ENCODE measurements at places on chromosomes 7 and 10.

GRCh38 chr10:102624094-102624493, 20.2 kb upstream of the TRIM8 start:
- DNase-seq = no peak

GRCh38 chr10:33286157-33286934, 48.1 kb downstream of the NRP1 start:
- no peak for DNase-seq

DNA sequence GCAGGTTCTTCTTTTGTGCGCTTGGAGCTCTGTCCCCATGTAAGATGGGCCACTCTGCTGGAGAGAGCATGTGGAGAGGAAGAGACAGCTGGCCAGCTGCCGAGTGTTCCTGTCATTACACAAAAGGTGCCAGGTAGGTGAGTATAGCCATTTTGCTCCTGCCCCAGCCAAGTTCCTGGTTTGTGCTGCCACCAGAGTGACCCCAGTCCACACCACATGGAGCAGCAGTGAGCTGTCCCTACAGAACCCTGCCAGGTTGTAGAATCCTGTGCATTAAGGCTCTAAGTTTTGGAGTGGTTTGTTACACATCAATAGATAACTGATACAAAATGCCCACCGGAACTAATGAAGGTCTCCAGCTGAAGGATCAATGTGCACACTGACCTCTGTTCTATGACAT, 84.6 kb upstream of the GHITM start:
- no peak for DNase-seq

DNA sequence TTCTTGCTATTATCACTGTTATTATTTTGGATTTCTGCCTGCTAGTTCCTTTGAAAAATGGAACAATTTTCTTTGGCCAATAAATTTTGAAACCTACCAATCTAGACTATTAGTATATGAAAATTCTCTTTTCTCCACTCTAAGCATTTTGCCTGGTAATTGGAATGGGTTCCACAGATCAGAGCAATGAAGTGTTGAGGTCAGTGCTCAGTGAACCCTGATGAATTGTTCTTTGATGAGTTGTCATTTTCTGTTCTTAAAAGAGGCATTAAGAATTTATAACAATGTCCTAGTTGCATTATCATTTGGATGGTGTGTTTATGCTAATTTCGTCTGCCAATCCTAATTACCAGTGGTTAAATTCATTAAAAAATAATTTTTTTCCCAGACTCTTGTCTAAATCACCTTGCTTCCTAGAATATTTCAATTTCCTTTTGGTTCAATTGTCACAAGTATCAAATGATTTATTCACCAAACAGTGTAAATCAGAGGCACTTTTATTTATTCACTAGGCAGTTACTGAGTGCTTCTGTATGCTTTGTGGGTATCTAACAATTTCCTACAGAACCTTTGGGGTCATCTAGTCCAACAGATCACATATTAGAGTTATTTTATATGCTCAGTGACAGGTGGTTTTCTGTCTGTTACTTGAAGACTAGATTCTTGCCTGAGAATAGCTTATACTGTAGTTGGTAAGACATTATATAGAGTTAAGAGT, 239.0 kb downstream of the DNAJB9 start:
- no peak for DNase-seq

DNA sequence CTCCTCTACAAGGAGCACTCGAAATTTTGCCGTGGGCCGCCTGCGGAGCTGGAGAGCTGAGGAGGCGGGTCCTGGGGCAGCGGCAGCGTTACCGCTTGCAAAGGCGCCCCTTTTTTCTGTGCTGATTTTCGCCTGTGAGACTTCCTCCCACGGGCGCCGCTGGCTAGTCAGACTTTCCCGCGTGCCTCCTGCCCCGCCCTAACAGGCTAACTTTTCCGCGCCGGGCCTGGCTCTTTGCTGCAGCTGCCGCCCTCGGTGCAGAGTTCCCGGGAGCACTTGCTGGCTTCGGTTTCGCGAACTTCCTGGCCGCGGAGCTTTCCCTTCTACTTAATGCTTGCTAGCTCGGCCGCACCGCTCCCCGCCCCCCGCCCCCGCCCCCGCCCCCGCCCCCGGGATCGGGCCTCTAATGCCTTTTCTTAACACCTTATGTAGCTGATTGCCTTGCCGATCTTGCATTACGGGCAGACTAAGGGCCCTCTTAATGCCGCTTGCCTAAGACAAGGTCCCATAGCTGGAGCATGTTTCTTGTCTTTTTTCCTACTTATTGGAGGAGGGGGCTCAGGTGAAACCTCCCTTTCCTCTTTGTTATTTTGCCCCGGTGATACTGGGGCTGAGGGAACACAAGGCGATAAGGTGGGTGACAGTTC, 37.9 kb upstream of the RASGEF1A start:
- peak; percentile 80 for DNase-seq

GRCh38 chr10:129796710-129797420, 167.2 kb downstream of the EBF3 start:
- no peak for DNase-seq

DNA sequence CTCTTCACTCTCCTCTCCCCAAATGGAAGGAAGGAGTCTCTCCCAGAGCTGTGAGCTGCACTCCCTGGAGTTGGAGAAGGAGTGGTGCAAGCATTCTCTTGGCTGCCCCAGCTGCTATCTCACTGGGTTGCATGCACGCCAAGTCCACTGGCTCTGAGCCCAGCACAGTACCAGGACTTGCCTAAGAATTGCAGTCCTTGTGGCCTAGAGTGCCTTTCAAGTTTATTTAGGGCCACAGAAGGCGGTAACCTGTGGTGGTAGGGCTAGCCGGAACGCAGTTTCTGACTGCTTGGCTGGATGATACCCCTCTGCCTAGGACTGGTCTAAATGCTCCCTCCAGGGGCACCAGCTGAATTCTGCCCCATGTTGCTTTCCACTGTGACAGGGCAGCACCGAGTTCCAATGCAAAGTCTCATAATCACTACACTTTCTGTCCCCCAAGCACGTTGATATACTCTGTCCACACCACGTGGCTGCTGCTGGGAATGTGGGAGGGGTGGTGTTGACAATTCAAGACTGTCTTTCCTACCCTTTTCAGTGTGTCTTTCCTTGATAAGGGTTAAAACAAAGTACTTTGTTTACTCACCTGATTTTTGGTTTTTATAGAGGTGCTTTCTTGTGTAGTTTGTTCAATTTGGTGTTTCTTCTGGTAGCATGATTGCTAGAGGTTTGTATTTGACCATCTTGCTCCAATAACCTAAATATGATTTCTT, 57.0 kb downstream of the PHTF2 start:
- no peak for DNase-seq

DNA sequence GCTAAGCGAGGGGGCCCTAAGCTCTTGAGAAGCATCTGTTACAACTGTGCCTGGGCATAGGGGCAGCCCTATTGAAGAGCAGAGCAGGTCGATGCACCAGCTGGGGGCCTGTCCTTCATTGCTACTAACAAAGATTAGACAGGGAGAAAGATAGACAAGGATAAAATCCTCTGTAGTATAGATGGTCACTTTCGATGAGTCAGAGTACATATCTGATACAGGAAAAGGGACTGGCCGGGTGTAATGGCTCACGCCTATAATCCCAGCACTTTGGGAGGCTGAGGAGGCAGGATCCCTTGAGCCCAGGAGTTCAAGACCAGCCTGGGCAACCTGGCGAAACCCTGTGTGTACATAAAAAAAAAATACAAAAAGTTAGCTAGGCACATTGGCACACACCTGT, 13.6 kb downstream of the OPTN start:
- no peak for DNase-seq

- DNase-seq = no peak
Measured at GRCh38 chr10:20852303-20852702, 44.8 kb downstream of the NEBL start.

GRCh38 chr10:131748831-131749766, 151.7 kb upstream of the PPP2R2D start:
- DNase-seq = no peak

DNA sequence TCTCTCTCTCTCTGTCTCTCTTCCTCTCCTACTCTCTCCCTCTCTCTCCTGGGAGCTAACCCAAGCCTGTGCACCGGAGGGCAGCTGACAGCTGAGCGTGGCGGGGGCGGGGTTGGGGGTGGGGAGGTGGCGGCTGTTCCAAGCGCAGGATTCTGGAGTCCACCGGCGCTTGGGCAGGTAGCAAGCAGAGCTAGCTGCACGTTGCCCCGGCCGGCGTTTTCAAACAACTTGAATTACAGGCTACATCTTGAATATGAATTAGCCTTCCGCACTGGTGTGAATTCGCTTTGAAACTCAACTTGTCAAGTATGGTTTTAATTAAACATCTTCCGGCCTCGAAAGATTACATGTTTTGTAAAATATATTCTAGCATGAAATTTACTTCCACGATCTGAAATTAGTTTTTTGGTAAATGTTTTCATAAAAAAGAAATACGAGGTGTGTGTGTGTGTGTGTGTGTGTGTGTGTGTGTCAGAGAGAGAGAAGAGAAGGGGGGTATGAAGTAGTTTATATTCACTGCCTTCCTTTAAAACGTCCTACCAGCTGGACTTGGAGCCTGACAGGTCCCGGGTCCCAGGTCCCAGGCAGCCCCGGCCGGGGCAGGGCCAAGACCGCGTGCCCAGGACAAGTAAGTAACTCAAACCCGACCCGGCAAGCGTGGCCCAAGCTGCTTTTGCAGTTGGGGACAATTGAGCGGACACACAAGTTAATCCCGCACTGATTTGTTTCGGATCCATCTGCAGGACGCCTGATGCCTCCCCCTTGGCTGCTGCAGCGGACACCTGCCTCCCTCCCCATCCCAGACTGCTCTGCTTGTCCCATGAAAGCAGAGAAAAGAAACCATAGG, 9.0 kb upstream of the DLX6 start:
- no peak for DNase-seq

- DNase-seq = no peak
Measured at GRCh38 chr7:55150709-55151451, 132.1 kb downstream of the EGFR start.

DNA sequence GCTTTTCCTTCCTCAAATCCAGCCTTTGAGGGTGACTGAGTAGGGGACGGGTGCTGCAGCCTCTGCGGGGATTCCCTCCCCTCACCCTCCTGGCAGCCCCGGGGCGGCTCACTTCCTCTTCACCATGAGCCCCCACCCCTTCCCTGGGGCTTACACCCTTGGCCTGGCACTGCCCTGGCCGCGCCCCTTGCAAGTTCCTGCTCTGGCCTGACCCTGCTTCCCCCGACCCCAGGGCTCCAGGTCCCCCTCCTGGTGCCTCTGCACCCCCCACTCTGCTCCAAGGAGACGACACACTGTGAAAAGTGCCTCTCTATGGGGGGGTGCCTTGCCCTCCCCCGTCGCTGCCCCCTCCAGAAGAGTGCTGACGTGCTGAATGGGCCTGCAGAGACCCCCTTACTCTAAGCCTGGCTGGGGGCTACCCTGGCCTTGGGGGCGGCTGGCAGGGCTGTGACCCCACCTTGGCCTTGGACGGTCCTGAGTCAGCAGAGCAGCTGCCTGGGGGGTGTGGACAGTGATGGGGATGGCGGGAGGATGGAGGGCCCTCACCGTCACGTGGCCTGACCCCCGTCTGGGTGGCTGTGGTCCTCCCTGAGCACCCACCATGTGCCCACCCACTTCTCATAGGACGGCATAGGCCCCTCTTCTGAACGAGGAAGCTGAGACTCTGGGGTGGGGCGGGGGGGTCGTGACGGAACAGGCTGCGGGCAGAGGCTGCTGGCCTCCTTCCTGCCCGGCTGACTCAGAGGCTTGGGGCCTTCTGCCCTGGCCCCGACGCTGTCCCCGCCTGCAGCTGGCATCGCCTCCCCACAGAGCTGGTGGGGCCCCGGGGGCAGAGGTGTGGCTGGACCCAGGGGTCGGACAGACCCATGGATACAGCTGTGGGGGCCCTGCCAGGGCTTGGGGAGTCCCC, 9.8 kb downstream of the LFNG start:
- DNase-seq = peak; percentile 68

- no peak for DNase-seq
Measured at GRCh38 chr7:100879685-100880261, 4.9 kb downstream of the SRRT start.

DNA sequence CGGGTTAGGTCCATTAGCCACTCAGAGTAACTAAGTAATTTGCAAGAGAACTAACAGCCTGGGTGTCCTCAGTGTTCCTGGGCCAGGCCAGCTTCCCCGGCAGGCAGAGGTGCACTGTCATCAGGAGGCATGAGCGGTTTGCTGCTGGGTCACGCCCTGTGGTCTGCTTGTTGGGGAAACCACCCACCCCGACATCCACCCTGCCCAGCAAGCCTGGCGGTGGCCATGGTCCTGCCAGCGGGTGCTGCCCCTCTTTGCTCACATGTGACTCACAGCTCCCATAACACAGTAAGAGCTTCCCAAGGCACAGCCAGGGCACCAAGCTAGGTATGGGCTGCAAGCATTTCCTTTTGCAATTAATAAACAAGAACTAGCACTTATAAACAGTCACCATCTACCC, 75.9 kb downstream of the RGS10 start:
- DNase-seq = peak; percentile 59

- no peak for DNase-seq
Measured at GRCh38 chr7:90708841-90709317, 112.8 kb downstream of the CDK14 start.

GRCh38 chr7:129782818-129783583, 169.8 kb downstream of the UBE2H start:
- DNase-seq = no peak

DNA sequence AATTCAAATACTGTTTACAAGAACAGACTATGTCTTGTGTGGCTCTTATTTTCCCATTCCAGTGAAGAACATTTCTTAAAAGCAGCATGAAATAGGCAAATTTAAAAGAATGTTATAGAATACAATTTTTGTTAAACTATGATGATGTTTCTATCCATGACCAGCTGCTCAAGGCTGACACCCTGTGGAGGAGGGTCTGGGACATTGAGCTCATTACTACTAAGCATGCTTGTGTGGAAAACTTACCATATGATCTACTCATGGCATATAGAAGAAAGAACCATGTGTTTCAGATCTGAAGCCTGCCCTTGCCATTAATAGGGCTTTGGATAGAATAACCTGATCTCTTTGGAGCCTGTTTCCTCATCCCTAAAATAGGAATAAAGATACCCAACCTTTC, 125.0 kb downstream of the FOXP2 start:
- no peak for DNase-seq

- no peak for DNase-seq
Measured at GRCh38 chr10:28686835-28687682, 9.7 kb downstream of the BAMBI start.

DNA sequence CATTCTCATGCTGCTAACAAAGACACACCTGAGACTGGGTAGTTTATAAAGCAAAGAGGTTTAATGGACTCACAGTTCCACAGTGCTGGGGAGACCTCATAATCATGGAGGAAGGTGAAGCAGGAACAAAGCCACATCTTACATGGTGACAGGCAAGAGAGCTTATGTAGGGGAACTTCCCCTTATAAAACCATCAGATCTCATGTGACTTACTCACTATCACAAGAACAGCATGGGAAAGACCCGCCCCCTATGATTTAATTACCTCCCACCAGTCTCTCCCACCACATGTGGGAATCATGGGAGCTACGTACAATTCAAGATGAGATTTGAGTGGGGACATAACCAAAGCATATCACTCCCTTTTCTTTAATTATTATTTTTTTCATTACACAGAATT, 16.6 kb downstream of the COL28A1 start:
- no peak for DNase-seq

DNA sequence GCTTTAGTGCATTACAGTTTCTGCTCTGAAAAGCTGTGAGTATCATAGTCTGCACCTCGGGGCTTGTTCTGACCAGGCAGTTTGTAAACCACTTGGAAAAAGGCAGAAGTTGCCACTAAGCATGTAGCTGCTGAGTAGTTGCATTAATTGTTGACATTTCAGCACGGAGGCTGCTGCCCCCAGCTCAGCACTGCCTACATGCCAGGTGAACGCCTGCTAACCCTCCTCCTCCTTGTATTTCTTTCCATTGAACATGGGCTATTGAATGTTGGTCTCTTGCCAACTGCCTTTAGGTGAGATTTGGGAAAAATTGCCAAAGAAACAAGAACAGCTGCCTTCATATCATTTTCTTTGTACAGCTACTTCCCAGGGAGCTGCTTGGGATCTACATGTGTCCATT, 164.2 kb downstream of the RAPGEF5 start:
- DNase-seq = no peak

Measured in stimulated activated CD8-positive, alpha-beta memory T cell treated with anti-CD3 and anti-CD28 coated beads, Interleukin-4, amount 100 ng/mL, for 48 hours (primary cell).